SK-N-MC (cell line): ENCODE measurements at places on chromosomes 2 and 18.

DNA sequence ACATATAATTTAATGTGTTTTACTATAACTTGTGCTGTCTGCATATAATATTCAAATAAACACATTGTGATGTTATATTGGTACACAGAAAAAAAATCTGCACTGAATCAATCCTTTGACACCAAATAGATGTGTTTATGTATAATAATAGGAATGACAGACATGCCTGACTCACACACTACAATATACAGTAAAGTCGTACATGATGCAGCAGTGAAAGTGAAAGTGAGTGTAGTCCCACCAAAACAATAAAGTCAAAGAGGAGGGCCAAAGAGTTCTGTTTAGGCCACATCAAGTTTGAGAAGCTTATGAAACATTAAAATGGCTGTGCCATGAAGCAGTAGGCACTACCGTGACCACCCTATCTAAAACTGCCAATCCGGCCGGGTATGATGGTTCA lies 8.2 kb upstream of the RBM44 start:
- no peak for DNase-seq

- no peak for DNase-seq
Observed at GRCh38 chr2:196486146-196486545, 153.4 kb upstream of the CCDC150 start.

DNA sequence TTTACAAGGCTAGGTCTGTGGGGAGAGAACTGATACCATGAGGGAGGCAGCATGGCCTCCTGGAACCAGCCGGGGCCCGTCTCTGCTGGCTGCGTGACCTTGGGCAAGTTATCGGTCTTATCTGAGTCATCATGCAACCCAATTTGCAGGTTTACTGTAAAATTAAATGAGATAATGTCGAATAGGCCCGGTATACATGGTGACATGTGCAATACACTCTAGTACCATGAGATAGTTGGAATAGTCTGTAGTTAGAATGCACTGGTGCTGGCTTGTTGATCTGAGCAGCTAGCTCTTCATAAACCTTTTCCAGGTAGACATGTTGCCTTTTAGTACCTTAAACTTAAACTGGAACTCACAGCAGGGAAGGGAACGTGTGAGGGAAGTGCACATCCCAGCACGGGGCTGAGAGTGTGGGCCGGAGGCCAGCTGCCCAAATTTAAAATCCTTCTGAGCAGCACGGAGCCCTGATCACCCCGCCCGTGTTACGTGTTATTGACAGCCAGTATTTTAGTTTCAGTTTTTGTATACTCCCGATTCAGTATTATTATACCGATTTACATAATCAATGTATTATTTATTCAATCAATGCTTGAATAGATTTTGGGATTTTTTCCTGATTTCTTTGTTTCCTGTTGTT lies 72.4 kb upstream of the HS6ST1 start:
- no peak for DNase-seq

GRCh38 chr2:80461505-80462197 lies 157.1 kb upstream of the LRRTM1 start:
- DNase-seq, result no peak

- no peak for DNase-seq
Observed at GRCh38 chr2:238525990-238526389, 99.3 kb downstream of the ASB1 start.

GRCh38 chr2:85607268-85608215 lies 4.3 kb downstream of the C2orf68 start:
- no peak for DNase-seq

GRCh38 chr2:232492963-232493700 lies 5.5 kb upstream of the ECEL1 start:
- DNase-seq, result no peak

- no peak for DNase-seq
Observed at GRCh38 chr2:197675246-197675645, at the start of gene RFTN2. TSS of gene RFTN2 (minus strand) at chr2:197675587. CDS start at chr2:197675458, 129 bp downstream.

DNA sequence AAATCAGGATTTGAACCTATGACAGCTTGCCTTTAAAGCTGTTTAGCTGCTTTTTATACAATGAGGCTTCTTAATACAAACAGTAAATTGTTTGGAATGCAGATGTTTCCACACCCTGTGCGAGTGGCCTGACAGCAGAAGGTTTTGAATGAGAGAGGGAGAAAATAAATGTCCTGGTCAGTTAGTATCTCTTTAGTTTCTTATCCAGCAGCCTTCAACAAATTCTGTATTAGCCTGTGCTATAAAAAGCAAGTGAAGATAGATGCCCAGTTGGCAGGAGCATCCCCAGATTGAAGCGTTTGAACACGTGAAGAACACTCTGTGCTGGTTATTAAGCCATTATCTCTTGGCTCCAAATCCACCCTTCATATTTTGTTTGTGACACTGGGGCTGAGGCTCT lies 70.6 kb downstream of the CERS6 start:
- DNase-seq, result no peak

GRCh38 chr2:144941743-144942488 lies 422.0 kb upstream of the ZEB2 start:
- no peak for DNase-seq

DNA sequence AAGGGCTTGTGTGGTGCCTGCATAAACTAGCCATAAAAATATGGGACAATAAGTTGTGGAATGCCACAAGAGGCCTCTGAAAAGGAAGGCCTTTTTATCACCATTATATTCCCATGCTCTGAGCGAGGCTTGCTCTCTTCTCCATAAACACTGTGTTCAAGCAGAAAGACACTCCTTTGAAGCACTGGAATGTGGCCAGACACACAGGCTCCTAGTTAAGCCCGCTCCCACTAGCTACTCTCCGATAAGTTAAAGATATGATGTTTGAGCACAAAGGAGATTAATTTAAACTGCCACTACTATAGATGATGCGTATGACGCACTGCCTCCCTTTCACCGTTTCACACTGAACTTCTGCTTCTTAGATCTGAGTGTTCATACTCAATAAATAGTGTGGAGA lies 188.7 kb upstream of the TWIST2 start:
- no peak for DNase-seq

DNA sequence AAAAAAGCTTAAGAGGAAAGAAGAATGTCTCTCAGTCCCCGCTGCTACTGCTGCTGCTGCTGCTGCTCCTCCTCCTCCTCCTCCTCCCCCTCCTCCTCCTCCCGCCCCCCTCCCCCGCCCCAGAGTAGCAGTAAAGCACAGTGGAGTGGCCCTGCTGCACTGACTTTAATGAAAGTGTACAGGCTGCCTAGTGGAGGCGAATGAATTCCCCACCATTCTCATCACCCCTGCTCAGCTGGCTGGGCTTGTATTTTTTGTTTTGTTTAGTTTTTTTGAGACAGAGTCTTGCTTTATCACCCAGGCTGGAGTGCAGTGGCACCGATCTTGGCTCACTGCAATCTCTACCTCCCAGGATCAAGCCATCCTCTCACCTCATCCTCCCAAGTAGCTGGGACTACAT lies 34.3 kb downstream of the GORASP2 start:
- no peak for DNase-seq

DNA sequence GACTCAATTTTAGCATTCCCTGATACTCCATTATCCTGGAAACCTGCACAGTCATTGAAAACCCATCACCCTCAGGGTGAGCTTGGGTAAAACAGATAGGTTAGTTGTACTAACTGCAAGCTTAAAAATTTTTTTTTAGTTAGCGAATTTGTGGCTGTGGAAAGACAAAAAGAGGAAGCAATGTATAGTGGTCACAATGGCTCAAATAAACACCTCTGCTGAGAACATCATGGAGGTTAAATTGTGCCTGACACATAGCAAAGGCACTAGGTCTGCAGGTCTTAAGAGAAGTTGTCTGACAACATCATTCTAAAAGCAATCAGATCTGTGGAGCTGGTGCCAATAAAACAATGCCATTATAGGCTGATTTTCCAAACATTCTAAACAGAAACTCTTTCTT lies 84.4 kb upstream of the CAVIN2 start:
- no peak for DNase-seq

- no peak for DNase-seq
Observed at GRCh38 chr2:86499326-86499725, 58.2 kb downstream of the KDM3A start.

GRCh38 chr18:78630356-78630755 lies 349.3 kb upstream of the SALL3 start:
- no peak for DNase-seq

DNA sequence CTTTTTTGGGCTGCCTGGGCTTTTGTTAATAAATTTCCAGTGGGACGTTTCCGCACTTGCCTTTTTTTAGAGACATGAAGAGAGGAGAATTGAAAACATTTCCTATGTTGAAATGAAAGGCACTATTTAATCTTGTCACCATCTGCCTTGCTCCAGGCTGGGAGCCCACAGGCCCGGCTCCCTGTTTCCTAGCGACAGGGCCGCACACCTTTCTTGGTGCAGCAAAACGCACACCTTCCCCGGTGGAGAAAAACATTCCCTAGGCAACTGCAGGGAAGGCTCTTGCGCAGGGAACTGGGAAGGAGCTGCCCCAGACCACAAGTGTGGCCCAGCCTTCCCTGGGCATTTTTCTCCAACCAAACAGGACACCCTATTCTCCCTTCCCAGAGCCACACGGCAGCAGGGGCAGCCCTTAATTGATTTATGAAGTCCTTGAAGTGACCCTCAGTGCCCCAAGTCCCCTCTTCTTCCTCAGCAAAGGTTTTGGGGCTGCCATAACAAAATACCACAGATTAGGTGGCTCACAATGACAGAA lies 132.9 kb upstream of the MSH6 start:
- no peak for DNase-seq

- no peak for DNase-seq
Observed at GRCh38 chr18:35497027-35497369, 762 bp downstream of the INO80C start.

DNA sequence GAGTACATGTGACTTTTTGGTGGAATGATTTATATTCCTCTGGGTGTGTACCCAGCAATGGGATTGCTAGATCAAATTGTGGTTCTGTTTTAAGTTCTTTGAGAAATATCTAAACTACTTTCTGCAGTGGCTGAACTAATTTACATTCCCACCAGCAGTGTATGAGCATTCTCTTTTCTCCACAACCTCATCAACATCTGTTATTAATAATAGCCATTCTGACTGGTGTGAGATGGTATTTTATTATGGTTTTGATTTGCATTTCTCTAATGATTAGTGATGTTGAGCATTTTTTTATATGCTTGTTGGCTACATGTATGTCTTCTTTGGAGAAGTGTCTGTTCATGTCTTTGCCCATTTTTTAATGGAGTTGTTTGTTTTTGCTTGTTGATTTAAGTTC lies 267.4 kb upstream of the NT5C1B start:
- no peak for DNase-seq

DNA sequence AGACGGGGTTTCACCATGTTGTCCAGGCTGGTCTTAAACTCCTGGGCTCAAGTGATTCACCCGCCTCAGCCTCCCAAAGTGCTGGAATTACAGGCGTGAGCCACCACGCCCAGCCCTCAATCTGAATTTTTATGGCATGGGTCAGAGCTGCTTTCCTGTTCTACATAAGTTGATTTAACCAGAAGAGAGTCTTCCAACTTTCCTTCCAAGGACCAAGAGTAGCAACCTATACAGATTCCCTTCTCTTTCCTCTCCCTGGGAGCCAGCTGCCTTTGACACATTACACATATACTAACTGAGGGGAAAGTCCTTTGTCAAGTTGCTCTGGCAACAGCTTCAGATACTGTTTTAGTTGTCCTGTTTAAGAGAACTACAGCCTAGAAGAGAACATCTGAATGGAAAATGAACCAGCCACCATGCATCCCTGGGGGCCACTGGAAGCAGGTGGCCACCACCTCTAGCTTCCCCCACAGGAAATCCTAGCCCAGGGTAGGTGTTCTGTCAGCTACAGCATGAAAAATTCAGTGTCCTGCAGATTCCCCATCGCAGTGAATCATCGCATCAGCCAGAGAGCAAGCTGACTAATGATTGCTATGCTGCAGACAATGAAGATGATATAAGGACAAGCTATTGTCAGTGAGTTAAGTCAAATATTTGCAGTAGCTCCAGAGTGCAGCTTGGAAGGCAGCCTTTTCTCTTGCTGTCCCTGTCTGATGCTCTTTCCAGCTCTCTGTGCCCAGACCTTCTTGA lies 62.9 kb downstream of the POMC start:
- DNase-seq, result no peak

- DNase-seq, result no peak
Observed at GRCh38 chr2:235493775-235494715, at the start of gene AGAP1. TSS of gene AGAP1 (plus strand) at chr2:235494043.

DNA sequence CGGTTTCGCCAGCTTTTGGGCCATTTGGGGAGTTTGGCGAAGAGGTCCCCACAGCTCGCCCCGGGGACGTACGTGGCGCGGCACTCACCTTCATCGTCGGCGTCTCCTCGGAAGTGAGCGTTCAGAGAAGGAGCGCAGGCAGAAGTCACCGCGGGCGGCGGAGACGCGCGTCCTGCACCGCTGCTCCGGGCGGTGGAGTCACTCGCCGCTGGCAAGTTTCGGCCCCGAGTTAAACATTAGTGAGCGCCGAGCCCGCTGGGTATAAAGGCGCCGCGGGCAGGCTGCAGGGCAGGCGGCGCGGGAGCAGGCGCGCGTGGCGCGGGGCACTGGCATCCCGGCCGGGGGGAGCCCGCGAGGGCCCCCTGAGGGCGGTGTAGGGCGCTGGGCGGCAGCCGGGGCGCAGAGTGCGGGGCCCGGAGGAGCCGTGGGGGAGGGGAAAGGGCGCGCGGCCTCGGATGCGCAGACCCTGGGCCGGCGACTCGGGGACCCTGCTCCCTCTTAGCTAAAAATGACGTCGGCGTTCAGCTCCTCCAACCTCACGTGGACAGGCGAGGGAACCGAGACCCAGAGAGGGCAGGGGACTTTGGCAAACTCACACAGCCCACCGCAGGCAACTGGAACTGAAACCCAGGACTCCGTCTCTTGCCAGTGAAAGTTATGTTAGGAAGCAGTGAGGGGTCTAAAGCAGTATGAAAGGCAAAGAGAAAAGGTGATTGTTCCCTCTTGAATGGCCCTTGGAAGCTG lies at the start of gene DPP4:
TSS of gene DPP4 (minus strand) at position 328 of the 744 bp plus-strand sequence. CDS start at position 94, 234 bp downstream.
- DNase-seq, result no peak

DNA sequence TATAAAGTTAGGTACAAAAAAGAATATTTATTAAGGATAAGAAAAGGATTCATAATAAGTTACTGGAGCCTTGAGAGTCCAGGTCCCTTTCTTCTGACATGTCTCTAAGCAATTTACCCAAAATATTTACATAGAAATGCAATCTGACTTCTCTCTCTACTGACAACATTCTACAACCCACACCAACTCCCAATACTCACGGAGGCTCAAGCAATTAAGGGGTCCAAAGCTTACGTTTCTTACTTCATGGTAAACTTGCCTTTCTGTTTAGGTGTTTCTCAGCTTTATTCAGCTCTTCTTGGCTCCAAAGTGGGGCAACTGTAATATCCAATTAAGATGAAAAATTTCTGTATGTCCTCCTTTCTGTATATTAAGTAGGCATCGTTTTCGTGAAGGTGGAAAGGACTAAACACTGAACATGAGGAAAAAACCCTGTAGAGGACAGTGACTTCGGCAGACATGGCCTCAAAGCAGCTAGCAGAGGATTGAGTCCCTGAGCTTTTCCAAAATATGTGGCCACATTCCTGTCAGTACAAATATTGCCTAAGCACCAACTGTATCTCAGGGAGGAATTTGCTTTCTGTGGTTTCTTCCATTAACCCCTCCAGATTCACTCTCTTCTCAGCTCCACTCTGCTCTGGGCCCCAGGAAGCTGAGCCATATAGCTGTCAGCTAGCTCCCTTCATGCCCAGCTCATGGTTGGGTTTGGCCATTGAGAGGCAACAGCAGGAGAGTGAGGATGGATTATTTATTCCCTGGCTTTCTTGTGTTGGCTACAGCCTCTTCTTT lies 67.9 kb upstream of the GLS start:
- no peak for DNase-seq

GRCh38 chr2:2702385-2702784 lies 371.3 kb upstream of the MYT1L start:
- no peak for DNase-seq
